ENCODE measurements at places on chromosomes 11 and 22. TPM values are rescaled to one million over a fixed set of nuclear protein-coding genes. Genes with fewer than 3 reads are reported as not detected.
A peak's percentile ranks its signal among the peaks of the same experiment; 100 is the strongest.

DNA sequence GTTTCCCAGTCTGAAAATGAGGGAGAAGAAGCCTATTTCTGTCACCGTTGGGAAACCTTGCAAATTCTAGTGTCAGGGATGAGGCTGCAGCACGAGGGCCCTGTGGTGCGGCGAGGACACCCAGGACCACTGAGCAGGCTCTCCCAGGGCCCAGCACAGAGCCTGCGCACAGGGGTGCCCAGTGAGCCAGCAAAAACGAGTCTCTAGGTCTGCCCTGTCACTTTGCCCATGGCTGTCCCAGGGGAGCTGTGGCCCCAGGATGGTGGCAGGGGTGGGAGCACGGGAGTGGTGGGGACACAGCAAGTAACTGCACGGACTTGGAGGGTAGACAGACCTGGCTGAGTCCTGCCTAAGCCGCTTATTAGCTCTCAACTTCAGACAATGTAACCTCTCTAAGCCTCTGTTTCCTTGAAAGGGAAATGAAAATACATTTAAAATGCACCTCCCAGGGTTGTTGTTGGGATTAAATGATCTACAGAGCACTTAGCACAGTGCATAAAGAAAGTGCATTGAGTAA, 44.2 kb downstream of the DSCAML1 start:
- DNase-seq = no peak

DNA sequence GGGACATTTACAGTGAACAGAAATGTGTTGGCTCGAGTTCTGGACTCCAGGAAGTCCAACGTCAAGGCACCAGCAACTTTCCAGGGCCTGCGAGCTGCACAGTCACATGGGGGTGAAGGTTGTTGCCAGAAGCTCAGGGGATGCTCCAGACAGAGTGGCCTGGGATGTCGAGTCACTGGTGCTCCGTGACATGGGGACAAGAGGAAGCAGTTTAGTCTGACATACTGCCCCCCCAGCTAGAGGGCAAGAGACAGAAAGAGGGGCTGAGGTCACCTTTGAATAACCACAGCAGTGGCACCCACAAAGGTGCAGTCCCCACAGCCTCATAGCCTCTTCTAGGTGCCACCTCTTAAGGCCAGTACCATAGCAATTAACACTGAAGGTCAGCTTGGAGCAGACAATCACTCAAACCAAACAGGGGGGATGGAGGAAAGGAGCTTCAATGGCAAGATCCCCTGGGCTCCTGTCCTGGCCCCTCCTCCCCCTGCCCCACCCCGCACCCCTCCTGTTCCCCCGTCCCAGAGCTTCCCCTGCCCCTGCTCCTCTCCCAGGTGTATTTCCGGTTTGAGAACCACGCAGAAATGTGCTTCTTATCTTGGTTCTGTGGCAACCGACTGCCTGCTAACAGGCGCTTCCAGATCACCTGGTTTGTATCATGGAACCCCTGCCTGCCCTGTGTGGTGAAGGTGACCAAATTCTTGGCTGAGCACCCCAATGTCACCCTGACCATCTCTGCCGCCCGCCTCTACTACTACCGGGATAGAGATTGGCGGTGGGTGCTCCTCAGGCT, 3.8 kb downstream of the APOBEC3D start:
- no peak for DNase-seq

DNA sequence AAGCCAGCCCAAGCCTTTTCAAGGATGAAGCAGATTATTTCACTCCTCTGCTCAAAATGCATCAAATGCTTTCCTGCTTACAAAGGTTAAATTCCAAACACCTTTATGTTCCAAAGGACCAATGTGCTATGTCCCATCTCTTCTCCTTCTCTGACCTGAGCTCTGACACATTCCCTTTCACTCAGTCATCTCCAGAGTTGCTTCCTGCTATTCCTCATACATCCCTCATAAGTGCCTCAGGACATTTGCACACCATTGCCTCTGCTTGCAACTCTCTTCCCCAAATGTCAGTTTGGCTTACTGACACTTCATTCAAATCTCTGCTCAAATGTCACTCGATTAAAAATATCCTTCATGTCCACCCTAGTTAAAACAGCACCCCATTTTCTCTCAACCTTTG, 53.3 kb upstream of the BMAL1 start:
- DNase-seq = no peak

- DNase-seq = peak; percentile 72
Observed at GRCh38 chr22:36385491-36386350, 2.0 kb downstream of the MYH9 start.

DNA sequence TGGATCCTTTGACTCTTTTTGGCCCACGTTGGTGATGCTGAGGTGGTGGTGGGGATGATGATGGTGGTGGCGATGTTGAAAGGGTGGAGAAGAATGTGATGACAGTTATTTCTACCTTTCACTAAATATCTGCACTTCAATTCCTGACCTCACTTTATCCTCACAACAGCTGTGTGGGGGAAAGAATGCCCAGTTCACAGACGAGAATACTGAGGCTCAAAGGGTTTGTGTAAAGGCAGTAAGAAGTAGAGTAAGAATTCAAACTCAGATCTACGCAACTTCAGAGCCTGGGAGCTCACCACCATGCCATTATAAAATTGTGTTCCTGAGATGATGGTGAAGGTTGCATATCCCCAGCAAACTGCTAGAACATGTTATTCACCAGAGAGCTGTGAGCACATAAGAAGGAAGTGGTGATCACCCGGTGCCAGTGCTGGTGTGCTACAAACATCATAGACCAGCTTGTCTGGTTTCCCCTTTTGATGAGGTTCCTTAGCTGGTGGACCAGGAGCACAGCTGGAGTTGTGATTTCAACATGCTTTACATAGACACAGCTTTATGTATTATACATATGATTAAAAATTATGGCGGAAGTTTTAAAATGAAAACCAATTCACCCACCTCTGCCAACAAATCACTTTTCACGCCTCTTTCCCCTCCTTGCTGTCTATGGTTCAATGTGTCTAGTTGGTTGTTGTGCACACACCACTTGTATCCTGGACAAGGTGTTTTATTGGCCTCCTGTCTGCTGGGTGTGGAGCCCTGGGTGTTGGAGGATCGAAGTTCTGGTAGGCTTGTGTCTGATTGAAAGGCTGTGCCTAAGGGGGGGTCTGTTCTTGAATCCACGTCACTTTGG, 6.2 kb downstream of the ST14 start:
- no peak for DNase-seq

DNA sequence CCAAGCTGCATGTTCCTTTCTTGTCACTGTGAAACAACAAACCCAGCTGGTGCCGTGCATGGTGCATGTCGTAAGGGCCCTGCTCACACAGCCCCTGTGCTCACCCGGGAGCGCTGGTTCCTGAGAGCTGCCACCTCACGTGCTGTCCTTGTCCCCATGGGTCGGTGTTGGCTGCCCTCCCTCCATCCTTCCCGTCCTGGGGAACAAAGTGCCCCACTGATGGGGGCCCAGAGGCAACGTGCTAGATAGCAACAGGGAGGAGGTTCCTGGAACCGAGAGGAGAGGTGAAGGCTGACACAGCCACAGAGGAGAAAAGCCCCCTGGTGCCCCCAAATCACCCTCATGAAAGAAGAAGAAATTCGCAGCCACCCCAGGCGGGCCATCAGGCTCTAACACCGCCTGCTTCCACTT, 56.6 kb upstream of the SLC22A12 start:
- no peak for DNase-seq

- DNase-seq = peak; percentile 64
Observed at GRCh38 chr11:57499413-57499982, 16.0 kb downstream of the SLC43A1 start.

DNA sequence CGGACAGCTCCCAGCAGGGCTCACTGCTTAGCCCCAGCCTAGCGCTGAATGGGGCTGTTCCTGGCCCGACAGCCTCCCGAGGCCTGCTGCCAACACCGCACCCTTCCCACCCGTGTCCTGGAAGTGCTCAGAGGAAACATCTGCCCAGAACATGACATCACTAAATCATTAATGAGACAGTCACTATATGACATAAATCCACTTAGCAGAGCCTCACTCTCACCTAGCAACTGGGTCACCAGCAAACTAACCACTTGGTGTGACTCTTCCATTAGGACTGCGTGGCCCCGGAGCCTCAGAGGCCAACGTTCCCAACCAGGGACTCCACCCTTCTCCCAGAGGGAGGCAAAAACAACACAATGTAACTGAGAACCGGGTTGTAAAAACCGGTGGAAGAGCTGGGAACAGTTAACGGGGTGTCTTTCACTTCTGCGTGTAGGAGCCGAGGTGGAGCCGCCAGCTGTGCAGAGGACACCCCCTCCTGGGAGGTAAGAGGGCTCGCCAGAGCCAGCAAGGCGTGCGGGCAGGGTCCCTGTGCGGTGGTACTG, 21.4 kb upstream of the PACSIN2 start:
- DNase-seq = no peak

- DNase-seq = no peak
Observed at GRCh38 chr22:40215266-40215665, 37.5 kb downstream of the TNRC6B start.

- no peak for DNase-seq
Observed at GRCh38 chr22:24400034-24400725, 27.2 kb upstream of the ADORA2A start.

- no peak for DNase-seq
Observed at GRCh38 chr11:108241330-108242037, 18.6 kb downstream of the ATM start.

DNA sequence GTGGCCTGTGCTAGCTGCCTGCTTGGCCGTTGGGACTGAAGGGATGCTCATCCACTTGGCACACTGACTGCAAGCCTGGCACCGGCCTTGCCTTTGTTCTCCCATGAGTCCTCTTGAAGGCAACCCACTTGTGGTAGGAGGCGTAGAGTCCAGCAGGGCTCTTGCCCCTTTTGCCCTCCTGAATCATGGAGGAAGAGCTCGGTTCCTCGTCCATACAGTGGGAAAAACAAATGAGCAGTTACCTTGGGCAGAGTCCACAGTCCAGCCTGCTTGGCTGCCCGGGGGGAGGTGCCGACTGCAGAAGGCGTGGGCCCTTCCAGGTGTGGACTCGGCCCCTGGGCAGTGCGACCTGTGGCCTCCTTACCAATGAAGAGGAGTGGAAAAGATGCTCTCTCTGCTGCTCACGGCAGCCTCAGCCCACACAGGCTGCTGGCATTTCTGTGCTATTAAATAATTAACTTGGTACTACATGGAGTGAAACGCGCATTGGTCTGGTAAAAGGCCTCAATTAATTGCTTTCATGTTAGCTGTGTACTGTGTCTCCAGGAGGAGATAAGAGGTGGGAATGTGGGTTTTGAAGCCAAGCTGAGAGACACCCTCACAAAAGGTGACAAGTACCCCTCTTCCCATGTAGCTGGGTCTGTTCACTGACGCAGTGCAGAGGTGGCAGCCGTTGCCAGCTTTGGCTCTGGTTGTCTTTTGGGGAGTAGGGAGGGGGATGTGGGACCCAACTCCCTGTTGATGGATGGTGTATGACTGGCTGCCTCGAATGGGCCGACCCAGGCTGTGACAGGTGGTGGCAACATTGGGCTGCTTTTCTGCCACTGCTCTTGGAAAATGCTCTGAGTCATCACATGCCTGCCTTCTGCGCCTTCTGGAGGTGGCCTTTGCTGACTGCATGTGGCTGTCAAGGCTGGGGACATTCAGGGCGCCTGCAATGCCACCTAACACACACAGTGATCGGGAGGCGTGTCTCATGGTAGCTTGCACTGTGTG, 26.8 kb upstream of the B3GAT1 start:
- no peak for DNase-seq

DNA sequence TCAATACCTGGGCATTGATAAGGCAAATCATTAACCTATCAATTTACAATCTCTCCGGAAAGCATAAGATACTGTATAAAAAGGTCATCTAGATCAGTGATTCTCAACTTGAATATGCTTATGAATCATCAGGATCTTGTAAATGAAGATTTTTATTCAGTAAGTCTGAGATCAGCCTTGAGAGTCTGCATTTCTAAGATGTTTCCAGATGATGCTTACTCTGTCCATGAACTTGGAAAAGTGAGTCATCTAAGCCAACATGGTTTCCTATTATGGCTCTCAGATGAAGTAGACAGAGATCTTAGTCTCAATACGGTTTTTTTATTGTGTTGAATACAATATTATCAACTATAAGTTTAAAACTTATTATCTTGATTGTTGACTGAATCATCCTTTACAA, 226.4 kb upstream of the KIRREL3 start:
- DNase-seq = no peak

DNA sequence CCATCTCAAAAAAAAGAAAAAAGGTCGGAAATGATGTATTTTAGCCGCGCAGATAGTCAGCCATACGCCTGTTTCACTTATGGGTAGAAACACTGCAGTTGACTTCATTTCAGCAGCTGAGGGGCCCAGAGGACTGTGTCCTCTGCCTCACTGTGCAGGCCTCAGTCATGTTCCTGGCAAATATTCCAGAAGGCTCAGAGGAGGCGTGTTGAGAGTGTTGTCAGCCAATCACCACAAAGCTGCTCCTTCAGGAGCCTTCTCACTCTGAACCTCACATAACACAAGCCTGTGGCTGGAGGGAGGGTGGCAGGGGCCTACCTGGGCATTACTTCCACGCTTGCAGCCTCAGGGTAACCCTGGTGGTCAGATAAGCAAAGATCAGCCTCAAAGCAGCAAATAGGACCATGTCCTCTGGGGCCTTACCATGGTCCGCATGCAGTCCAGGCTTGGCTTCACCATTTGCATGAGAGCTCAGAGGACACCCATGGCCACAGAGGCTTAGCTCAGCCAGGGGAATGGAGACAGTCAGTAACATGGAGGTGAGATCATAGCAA, 17.3 kb upstream of the TREH start:
- no peak for DNase-seq

- no peak for DNase-seq
Observed at GRCh38 chr22:39932918-39933649, 27.1 kb upstream of the TMA7B start.

GRCh38 chr11:119056421-119056999, 495 bp downstream of the HYOU1 start:
- DNase-seq = no peak

The GRIK4 gene
- 0.05 TPM for total RNA-seq

The DCUN1D5 gene
- total RNA-seq = 20.9 TPM

The VPREB1 gene
- total RNA-seq = not detected

The WNT11 gene
- 0.16 TPM for total RNA-seq

The JHY gene
- total RNA-seq = 2.2 TPM

The THY1 gene
- not detected for total RNA-seq

Data from activated B cell treated with CpG ODN at 0.5 μM for 24 hours (primary cell).